ENCODE measurements at places on chromosomes 5 and 9. TPM values are rescaled to one million over a fixed set of nuclear protein-coding genes. Genes with fewer than 3 reads are reported as not detected.
A peak's percentile ranks its signal among the peaks of the same experiment; 100 is the strongest.

DNA sequence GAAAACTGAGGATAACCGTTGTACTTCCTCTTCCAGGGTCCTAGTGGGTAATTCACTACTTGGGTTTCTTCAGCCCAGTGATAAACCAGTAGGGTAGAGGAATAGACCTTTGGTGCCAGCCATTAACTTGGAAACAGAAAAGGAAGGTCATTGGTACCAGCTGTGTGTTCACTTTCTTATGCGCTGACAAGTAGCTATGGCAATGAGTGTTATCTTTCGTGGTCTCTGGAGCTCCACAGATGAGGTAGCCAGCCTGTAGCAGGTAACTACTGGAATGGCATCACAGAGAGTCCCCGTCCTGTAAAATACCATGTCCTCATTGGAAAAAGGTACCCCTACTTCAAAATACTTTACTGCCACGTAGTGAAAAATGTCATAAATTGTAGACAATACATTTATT is 2.3 kb downstream of the UHRF2 start:
- DNase-seq, result no peak

DNA sequence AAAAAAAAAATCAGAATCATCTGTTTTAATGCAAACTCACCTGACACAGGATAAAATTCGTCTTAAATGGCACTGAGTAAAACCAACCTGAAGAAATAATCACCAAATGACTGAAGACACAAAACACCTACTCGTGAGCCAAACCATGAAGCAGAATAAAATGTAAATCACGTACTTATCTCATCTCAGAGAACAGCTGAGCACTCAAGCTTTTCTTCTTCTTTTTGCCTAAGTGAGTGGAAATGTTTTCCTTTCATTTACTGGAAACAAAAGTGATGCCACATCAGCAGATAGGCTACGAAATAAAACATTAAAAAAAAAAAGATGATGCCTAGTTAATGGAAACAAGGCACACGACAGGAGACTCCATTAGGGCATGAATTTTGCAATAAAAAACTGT is 36.4 kb downstream of the ATPSCKMT start:
- DNase-seq, result no peak

Gene IL6ST
- total RNA-seq, result 111 TPM

GRCh38 chr5:59917121-59917520 is 23.6 kb upstream of the PDE4D start:
- no peak for DNase-seq

- DNase-seq, result peak; percentile 86
Observed at GRCh38 chr5:167947306-167947705, 344.1 kb upstream of the WWC1 start.

Gene SPATA31D1
- not detected for total RNA-seq

DNA sequence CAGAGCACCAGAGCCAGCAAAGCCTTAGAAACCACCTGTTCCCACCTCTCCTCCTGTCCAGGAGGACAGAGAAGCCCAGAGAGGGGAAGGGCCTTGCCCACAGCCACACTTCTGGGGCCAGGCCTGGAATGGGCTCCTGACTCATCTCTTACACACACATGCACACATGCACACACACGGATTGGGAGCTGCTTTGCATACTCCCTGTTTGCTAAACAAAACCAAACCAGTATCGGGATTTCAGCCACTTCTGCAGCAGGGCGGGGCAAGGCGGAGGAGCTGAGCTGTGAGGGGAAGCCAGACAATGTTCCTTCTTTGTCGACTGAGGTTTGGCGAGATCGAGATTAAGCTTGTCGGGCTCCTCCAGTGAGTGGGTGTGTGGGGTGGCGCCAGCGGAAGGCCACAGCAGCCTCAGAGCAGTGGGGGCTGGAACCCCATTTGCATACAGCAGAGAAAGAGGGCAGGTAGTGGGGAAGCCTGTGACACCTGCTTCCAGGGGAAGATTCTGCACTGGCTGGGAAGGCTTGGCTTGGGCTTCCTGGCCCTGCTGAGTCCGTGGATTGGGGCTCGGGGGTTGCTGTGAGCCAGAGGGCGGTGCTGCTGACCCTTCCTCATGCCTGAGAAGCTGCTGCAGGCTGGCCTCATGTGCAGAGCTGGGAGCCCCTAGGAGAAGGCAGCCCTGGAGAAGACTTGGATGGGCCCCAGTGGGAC is 16.1 kb downstream of the GFI1B start:
- DNase-seq, result no peak

GRCh38 chr5:120139039-120139438 is 325.1 kb upstream of the PRR16 start:
- peak; percentile 86 for DNase-seq

Gene NRG2
- total RNA-seq, result 2.0 TPM

Gene C6
- total RNA-seq, result 0.18 TPM

Gene CDH6
- total RNA-seq, result 8.0 TPM

DNA sequence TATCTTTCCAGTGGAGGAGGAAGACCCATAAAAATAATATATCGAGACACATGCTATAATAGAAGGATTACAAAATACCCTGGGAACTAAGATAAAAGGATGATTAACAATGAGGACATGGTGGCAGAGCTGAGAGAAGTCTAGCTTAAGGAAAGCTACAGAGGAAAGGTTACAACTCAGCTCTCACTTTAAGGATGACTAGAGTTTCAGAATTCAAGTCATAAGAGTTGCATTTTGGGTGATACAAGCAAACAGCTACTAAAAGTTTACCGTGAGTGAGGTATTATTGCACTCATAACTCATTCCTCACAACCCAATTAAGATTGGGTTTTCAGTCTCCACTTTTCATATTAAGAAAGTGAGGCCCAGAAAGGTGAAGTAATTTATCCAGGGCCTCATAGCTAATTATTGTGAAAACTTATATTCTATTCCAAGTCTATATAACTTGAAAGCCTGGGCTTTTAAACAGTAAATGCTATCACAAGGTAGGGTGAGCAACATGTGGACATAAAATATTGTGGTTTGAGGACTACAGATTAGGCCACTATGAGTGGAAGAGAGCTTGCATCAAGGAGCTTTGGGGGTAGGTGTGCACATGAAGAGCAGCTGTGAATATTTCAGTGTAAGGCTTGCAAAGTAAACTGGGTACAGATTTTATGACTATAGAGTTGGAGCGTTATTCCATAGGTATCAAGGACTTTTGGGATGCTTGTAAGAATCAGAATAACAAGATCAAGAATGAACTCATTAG is 28.0 kb downstream of the JAKMIP2 start:
- DNase-seq, result no peak

GRCh38 chr5:160165137-160166068 is 46.2 kb upstream of the PWWP2A start:
- peak; percentile 84 for DNase-seq

Gene WDR70
- total RNA-seq, result 44.2 TPM

Gene MYOZ3
- total RNA-seq, result 7.7 TPM

GRCh38 chr9:127360250-127360649 is 36.7 kb upstream of the SLC2A8 start:
- DNase-seq, result no peak

DNA sequence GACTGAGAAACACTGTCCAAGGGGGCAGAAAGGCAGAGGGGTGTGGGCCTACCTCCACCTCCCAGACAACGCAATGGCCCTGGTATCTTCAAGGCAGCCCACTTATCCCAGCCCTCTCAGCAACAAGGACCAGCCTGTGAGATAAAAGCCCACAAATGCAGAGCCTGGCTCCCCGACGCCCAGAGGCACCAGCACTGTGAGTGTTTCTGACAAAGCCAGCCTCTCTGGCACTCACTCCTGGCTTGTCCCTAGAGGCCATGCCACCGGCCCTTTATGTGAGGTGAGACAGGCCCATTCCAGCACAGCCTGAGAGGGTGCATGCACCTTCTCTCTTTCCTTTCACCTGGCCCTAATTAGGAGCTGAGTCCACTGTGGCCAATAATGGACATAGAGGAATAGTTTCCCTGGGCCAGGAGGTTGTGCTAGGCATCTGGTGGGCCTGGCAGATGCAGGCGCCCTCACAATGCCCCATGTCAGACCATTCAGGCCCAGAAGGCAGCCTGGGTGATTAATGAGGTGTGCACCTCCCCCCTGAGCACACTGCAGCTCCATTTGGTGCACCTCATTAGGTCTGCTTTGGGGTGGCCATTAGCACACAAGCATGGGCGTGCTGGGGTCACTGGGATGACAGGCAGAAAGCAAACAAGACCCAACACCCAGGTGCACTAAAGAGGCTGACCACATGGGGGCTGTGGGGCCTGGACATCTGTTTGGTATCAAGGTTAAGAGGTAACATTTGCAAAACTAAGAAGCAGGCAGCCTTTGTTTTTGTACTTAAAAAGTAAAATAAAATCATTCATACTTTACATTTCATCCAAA is 176.0 kb downstream of the MED10 start:
- DNase-seq, result no peak

- no peak for DNase-seq
Observed at GRCh38 chr5:82336226-82336958, 58.2 kb upstream of the RPS23 start.
